Stimulated activated CD8-positive, alpha-beta memory T cell treated with anti-CD3 and anti-CD28 coated beads, Interleukin-4, amount 100 ng/mL, for 1 hour (primary cell): ENCODE measurements at places on chromosomes 7 and 10.

DNA sequence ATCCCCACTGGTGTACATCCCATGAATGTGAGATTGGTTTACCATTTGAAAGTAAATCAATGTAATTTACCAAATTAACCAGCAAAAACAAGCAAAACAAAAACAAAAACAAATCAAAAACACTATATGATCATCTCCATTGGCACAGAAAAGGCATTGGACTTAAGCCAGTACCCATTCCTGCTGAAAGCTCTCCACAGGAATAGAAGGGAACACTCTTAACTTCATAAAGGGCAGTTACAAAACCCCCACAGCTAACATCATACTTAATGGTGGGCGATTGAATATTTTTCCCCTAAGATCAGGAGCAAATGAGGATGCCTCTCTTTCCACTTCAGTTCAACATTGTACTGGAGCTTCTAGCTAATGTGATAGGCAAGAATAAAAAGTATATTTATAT, 34.1 kb downstream of the PRKG1 start:
- no peak for DNase-seq

- DNase-seq, result no peak
Observed at GRCh38 chr10:68559251-68559650, 886 bp upstream of the TET1 start.

DNA sequence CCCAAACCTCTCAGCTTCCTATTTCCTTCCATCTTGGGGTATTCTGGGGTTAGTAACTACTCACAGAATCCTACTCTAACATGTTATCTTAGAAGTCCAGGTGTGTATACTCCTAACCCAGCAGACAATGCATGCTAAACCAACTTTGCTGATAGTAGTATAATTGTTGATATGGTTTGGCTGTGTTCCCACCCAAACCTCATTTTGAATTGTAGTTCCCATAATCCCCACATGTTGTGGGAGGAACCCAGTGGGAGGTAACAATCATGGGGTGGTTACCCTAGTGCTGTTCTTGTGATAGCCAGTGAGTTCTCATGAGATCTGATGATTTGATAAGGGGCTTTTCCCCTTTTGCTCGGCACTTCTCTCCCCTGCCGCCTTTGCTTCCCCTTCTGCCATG, 135.1 kb downstream of the CHRM2 start:
- no peak for DNase-seq

DNA sequence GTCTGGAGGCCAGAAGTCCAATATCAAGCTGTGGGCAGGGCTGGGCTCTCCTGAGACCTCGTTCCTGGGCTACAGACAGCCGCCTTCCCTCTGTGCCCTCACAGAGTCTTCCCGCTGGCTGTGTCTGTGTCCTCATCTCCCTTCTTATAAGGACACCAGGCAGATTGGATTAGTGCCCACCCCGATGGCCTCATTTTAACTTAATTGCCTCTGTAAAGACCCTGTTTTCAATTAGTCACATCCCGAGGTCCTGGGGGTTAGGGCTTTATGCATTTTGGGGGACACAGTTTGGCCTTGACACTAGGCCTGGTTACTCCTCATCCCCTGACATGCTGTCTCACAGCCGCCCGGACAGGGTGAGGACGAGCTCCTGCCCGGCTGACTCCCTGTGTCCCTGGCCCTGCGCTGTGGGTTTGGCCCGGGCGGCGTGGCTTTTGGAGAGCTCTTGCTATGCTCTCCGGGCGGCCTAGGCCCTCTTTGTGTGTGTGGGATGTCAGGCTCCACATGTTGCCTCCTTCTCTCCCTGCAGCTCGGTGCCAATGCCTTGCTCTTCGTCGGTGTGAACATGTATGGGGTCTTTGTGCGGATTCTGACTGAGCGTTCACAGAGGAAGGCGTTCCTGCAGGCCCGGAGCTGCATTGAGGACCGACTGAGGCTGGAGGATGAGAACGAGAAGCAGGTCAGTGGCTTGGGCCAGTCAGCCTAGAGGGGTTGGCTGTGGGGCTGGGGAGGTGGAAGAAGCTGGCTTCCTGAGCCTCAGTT, 18.2 kb downstream of the ADCY1 start:
- no peak for DNase-seq

GRCh38 chr10:125060482-125060825, 99.9 kb downstream of the CTBP2 start:
- no peak for DNase-seq

DNA sequence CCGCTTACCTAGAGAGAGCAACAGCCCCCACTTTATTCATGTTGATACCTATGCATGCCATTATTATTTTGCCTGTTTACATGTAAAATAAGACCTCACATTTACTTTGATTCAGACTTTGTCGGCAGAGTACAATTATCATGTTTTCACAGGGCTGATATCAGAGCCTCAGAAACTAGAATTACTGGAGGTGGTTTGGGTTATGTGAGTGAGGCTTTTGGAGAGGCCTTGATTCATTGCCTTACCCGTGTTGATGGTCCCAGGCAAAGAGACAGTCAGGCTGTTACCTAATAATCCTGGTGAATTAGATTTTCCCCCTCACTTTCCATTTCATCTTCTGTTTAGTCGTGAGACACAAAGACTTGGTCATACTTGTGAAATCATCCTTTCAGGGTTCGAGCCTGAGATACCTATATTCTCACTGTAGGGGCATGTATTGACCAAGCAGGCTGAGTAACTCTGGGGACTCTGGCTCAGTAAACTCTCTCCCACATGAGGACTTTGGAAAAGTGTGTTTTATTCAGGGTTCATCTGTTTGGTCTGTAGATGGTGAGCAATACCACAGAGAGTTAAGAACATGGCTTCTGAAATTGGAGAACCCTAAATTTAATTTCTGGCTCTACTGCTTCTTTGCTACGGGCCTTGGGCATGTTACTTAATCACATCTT, 150.9 kb downstream of the CELF2 start:
- DNase-seq, result no peak

GRCh38 chr10:3833046-3833445, 48.0 kb upstream of the KLF6 start:
- no peak for DNase-seq

DNA sequence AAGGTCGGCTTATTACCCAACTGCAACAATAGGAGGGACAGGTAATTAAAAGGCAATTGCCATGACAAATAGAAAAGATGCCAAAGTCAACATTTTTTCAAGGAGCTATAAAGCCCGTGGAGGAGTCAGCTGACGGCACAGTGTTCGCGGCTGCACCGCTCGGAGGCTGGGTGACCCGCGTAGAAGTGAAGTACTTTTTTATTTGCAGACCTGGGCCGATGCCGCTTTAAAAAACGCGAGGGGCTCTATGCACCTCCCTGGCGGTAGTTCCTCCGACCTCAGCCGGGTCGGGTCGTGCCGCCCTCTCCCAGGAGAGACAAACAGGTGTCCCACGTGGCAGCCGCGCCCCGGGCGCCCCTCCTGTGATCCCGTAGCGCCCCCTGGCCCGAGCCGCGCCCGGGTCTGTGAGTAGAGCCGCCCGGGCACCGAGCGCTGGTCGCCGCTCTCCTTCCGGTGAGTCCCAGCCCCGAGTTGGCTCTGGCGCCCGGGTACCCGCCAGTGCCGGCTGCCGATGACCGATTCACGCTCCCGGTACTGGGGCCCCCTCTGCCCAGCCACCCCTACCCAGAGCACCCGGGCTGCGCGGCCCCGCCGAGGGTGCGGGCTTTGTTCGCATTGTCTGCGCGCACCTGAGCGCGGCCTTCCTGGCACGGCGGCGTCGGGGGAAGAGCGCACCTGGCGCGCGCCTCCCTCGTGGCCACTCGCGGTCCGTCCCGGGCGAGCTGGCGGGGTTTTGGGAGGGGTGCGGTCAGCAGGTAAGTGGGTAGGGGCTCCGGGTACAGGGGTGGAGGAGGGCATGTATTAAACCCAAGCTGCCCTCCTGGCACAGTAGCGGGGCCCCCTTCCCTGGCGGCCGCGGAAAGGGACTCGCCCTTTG, at the start of gene VWA2:
TSS of gene VWA2 (plus strand) at position 138 of the 877 bp plus-strand sequence. CDS start 9,460 bp downstream, outside the sequence.
- no peak for DNase-seq

DNA sequence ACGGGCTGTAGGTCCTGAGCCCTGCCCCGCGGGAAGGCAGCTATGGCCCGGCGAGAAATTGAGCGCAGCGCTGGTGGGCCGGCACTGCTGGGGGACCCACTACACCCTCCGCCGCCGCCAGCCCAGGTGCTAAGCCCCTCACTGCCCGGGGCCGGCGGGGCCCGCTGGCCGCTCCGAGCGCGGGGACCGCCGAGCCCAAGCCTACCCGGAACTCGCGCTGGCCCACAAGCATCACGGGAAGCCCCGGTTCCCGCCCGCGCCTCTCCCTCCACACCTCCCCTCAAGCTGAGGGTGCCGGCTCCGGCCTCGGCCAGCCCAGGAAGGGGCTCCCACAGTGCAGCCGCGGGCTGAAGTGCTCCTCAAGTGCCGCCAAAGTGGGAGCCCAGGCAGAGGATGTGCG, 5.5 kb upstream of the CACUL1 start:
- no peak for DNase-seq

DNA sequence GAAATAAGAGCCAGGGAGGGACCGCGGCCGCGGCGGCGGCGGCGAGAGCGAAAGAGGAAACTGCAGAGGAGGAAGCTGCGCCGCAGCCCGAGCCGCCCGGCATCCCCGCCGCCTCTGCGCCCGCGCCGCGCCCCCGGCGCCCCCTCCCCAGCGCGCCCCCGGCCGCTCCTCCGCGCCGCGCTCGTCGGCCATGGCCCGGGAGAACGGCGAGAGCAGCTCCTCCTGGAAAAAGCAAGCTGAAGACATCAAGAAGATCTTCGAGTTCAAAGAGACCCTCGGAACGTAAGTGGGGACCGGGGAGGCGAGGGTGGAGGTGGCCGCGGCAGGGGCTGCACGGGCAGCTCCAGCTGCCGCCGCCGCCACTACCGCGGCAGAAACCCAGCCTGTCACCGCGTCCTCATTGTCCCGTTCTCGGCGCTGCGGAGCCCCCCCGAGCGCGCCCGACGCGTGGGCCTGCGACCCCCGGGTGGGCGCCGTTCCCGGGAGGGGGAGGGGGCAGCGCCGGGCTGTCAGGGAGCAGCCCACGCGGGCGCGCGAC, 351 bp downstream of the CAMK1D start:
- no peak for DNase-seq

DNA sequence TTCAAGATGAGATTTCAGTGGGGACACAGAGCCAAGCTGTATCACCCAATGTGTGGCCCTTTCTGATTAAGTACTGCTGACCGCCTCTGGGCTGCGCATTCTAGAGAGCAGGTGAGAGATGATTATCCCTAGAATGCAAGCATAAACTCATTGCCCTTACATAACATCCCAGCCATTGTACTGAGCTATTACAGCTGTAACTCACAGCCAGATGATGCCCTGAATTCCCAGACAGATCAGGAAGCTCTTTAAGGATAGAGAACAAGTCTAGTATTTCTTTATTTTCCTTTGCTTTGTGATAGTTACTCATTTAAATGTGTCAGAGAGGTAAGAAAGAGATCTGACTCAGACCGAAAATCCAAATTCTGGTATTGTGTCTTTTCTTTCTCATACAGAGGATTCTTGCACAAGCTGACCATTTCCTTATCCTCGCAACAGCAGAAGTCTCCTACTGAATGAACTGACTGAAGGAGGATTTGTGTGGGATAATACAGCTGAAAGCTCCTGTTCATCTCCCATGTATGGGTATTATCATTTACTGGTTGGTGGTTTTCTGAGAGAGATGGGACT, 58.4 kb downstream of the ZNF22 start:
- DNase-seq, result no peak

- no peak for DNase-seq
Observed at GRCh38 chr7:155885167-155886155, 73.2 kb upstream of the SHH start.

- DNase-seq, result no peak
Observed at GRCh38 chr7:129949292-129950133, 3.2 kb downstream of the UBE2H start.

DNA sequence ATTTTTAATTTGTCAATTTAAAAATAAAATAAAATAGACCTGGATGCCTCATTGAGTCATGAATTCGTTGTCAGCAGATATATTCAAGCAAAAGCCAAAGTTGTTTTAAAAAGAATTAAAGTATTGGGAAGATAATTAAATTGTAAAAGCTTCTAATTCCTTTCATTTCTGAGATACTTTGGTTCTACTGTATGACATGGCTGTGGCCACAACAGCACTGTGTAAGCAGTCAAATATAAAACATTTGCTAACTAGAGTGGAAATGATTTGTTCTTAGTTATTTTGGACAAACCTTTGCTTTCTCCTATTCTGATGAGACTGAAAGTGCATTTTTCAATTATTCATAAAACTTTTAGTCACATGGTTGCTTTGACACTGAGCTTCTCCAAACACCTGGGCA, 143.6 kb upstream of the FAM13C start:
- no peak for DNase-seq
